ENCODE measurements at places on chromosomes 12 and 14.
A peak's percentile ranks its signal among the peaks of the same experiment; 100 is the strongest.

- peak; percentile 24 for DNase-seq
Measured at GRCh38 chr12:102043928-102044327, 17.9 kb downstream of the WASHC3 start.

GRCh38 chr12:26327975-26328644, 132.7 kb downstream of the SSPN start:
- DNase-seq = no peak

DNA sequence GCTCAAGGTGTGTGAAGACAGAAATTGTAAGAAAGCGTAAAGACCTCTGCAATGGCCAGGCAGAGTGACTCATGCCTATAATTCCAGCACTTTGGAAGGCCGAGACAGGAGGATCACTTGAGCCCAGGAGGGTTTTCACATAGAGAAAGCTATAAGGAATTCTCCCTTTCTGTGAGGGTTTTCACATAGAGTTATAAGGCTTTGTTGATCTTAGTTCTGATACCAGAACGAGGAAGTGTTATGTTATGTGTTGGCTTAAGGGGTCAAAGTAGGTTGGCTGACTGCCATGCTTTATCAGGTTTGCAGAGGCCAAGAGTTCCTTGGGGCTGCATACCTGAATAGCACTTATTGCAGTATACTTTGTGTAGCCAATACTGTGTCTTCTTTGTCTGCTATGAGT, 139.1 kb downstream of the ERC1 start:
- DNase-seq = peak; percentile 7

GRCh38 chr12:108409481-108409880, 70.4 kb upstream of the CMKLR1 start:
- DNase-seq = no peak

DNA sequence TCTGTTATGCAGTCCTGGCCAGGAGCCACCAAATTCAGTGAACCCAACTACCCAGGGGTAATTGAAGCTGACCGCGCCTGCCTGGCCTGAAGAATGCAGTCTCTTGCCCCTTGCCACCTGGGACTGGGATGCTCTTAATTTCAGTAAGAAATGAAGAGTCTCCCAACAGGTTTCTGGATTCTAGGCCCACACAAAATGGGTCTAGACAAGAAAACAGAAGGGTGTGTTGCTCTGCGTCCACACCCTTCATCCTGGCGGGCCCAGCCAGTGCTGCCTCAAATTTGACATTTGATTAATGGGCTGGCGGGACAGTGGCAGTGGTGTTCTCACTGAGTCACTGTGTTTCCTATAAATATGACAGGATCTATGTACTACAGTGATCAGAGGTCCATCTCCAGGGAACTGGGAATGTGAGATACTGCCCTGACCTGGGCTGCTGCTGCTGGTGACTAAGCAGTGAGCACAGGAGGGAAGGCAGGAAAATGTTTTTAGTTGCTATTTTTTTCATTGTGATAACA, 6.5 kb downstream of the TMEM253 start:
- no peak for DNase-seq

Data from CD4-positive, alpha-beta T cell treated with Interleukin-17A for 4 hours (primary cell).